ENCODE measurements at places on chromosomes 2 and 18.

GRCh38 chr2:101624706-101625332, 72.7 kb upstream of the MAP4K4 start:
- DNase-seq = no peak

DNA sequence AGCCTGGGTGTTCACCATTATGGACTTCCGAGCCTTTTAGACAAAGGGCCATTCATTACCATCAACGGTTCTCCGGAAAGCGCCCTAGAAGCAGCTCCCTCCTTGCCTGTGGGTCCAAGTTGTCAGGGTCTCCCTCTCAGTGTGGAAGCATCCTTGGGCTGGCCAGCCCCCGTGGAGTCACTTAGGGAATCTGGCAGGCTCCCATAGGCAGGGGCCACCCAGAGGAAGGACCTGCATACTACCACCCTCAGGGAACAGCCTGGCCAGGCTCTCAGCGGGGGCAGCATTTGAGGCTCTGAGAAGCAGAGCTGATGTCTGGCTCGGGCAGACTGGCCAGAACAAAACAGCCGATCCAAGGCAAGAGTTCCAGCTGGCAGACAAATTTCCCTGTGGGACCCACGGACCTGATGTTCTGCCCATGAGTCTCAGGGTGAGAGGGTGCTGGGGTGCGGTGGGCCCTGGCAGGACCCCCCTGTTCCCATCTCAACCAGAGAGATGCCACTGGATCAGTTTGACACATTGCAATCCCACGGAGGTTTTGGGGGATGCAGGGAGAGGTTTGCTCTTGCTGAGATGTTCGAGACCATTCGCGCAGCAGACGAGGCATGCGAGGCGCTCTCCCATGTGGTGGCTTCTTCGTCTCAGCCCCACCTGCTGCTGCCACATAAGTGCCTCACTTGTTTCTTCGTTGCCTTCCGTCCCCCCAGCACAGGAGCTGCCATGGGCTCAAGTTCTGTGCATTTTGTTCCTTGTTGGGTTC, 56.9 kb downstream of the ACKR3 start:
- DNase-seq = no peak

GRCh38 chr2:69177063-69177771, 164.2 kb downstream of the ANTXR1 start:
- no peak for DNase-seq

DNA sequence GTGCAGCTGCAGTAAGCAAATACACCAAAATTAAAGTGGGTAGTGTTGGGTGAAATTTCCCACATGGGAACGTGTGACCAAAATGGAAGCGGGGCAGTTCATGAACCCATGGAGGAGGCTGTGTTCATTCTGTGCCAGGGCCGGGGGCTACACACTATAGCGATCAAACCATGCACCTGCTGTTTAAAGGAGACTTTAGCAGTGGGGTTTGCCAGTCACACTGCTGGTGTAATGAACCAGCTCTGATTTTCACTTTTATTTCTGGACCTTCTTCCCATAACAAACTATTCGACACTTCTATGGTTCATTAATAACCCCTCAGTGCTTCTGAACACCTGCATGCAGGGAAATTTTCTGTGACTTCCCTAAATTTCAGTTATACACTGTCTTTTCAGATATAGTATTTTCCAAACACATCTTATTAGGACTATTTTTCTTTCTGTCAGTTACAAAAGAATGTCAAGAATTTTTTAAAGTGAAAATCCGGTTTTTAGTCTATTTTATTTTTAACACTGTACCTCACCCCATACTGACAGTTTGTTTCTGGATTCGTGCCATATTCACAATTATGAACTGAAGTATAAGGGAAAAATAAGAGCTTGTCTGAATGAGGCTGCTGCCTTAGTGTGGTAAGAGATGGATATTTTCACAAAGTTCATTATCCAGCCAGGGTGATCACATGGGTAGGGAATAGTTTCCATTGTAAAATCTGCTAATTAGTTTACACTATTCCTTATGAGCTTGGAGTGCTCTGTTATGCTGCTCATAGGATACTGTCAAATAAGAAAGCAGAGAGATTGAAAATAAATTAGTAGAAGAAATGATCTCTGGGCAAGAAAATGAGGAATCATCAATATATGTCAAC, 111.3 kb upstream of the CAVIN2 start:
- DNase-seq = no peak

DNA sequence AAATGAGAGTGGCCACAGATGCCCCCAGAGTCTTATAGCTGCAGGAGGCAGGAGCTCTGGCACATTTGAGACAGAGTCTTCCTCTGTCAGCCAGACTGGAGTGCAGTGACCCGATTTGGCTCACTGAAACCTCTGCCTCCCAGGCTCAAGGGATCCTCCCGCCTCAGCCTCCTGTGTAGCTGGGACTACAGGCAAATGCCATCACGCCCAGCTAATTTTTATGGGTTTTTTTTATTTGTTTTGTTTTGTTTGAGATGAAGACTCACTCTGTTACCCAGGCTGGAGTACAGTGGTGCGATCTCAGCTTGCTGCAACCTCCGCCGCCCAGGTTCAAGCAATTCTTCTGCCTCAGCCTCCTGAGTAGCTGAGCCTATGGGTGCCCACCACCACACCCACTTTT, 80.7 kb upstream of the CABLES1 start:
- DNase-seq = no peak

DNA sequence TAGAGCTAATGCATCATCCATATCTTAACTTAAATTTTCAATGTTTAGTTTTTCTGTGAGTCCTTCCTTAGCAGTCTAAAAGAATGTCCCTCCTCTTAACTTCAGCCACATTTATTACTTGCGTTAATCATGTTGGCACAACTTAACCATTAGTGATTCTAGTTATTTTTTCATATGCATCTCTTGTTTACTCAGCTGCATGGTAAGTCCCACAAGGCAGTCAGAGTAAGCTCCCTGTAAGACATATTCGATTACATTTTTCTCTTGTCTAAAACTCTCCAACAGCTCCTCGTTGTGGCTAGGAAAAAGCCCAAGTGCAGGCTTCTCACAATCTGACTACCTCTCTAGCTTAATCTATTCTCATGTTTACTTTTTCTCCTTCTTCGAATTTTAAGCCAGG, 2045.3 kb upstream of the PIK3C3 start:
- DNase-seq = no peak

DNA sequence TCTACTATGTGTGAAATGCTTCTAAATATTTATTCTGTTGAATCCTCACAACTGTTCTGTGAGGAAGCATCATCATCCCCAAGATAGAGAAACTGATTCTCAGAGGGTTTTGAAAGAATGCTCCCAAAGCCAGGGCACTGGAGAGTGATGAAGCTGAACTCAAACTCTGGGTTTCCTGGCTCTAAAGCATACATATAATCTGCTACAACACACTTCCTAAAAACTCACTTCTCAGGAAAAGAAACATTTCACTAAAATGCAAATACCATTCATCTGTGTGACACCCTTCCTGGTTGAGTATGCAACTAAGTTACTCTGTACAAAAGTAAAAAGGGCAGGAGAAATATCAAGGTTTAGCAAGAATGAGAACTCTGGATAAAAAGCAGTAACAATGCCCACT, 58.6 kb downstream of the GRB14 start:
- DNase-seq = no peak

DNA sequence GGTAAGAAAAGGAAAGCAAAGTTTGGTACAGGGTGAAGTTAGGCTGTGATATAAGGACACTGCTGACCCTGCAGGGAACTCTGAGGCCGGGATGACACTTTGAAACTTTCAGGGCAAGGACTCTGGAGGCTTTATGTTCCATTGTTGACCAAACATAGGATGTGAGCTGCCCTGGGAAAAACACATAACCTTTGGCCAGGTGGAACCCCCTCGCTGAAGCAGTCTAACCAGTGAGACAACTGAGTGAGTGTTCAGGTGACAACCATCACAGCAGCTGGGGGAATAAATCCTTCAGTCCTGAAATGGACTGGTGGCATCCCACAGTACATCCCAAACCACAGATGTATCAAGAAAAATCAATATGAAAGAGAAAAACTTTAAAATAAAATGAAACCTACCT, 280.9 kb upstream of the CDH2 start:
- DNase-seq = no peak

- no peak for DNase-seq
Measured at GRCh38 chr2:206125901-206126300, 33.3 kb downstream of the NDUFS1 start.

GRCh38 chr2:85847051-85847588, 41.7 kb downstream of the ST3GAL5 start:
- DNase-seq = no peak

- no peak for DNase-seq
Measured at GRCh38 chr2:169865492-169865891, 38.2 kb downstream of the UBR3 start.

DNA sequence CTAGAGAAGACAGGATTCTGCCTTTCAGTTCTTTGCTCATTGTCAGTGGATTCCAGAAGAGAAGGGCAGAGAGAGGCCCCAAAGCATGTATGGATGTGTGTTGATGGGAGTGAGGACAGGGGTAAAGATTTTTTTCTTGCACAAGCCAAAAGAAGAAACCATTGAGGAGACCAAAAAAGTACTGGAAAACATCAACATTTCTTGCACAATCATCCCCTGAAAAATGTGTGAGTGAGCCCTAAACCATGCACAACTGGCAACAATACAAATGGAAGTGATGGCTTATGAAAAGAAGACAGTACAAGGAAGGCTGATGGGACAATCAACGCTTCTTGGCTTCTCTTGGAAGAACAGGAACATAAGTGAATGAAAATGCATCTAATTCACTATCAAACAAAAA, 5.6 kb upstream of the SMAD7 start:
- no peak for DNase-seq

DNA sequence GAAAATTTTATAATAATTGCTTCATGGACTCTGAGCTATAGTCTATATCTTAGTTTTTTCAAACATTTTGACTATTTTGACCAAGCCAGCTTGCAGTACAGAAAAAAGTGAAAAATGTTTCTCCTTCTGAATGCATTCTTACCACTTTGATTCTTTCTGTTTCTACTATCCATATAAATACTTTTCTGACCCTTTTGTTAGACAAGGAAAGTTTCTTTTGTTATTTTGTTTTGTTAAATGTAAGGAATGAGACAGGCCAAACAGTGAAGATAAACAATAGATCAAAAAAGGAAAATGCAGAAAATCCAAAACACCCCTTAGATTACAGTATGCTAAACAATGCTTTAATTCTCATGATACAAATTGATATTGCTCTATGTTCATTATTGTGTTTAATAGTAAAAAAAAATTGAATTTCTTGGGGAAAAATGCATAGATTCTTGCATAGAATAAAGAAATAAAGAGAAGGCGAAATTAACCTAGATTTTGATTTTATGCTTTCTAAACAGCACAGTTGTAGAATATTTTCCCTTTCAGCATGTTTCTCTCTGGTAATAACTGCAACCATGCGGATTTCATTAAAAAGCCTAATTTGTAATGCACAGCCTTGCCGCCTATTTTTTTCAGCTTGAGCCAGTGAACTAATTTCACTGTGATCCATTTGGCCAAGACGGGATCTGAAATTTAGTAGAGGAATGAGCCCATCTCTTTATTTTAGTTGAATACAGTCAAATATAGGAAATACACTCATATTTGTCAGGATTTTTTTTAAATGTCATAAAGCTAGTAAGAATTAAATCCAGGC, 976 bp downstream of the TNFAIP6 start:
- no peak for DNase-seq

GRCh38 chr18:59927246-59927825, 27.5 kb downstream of the PMAIP1 start:
- DNase-seq = no peak

DNA sequence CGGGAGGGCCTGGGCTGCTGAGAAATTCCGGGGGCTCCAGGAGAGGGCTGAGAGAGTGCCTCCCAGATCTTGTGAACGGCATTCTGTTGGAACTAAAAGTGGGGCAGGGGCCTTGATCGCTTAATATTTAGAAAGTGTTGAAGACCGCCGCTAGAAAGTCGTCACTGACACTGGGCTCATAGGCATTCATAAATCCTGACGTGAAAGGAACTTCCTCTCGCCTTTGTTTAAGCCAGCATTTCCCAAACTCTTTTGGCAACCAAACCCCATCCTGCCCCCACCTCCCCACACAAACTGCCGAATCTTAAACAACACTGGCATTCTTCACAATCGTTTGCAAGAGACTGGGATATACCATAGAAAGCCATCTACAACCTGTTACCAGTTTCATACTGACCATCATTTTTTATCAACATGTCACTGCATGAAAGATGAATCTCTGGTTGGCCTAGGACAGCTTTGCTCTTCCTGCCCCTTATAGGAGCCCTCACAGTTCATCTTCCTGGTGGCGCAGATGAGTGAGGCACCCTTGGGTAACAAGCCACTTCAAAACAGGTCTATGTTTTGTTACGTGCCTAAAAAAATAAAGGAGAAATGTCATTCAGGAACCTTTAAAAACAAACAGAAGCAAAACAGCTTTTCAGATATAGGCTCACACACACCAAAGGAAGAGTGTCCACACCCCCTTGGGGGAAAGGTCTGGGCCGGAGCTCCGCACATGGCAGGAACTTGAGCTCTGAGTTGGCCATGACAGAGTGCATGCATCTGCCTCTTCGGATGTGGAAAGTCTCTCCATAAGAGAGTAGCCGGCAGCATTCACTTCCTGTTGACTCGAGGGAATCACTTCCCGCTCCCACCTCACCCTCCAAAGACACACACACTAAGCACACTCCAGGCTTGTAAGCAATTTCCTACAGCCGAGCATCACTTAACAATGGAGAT, 13.0 kb downstream of the MTERF4 start:
- DNase-seq = no peak

GRCh38 chr2:112791019-112791418, 6.7 kb upstream of the IL1A start:
- no peak for DNase-seq

- DNase-seq = no peak
Measured at GRCh38 chr2:20288642-20289340, 61.9 kb downstream of the PUM2 start.

- DNase-seq = no peak
Measured at GRCh38 chr2:217294211-217294610, 434.3 kb upstream of the TNP1 start.

All from RPMI8226 (cell line).